ENCODE measurements at places on chromosomes 3 and 15.

- DNase-seq: no peak
These were observed 6.6 kb upstream of the STARD5 start for GRCh38 chr15:81330366-81331090.

DNA sequence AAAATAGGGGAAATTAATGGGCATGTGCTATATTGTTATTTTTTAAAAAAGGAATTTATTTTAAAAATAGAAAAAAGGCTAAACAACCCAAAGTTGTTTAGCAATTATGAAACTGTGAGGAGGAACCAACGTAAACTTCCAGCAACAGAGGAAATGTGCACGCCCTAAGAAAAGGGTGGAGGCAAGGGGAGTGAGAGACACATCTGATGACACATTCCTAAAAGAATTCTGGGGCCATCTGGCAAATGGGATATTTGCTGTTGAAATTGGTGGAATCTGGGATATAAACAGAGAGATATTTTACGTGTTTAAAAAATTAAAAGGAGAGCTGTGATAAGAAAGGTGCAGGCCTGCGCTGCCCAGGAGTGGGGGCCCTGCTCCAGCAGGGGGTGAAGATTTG, 50.8 kb upstream of the MUC13 start:
- DNase-seq: peak; percentile 80

GRCh38 chr3:194282436-194283122, 68.5 kb downstream of the CPN2 start:
- no peak for DNase-seq

DNA sequence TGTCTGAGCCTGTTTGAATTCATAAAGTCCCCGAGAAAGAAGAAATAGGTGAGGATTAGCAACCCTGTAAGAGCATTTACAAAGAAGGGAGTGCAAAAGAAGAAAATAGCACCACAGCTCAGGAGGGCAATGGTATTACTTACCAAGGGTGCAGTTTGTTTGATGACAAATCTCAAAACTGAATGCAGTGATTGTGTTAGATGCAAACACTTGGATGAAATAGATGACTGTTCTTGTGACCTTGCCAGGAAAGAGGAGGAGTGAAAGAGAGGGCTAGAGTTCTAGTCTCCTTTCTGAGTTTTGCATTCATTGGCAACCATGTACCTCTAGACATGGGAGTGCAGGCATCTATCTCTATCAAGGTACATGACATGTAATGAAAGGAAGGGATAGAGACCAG, 1030.8 kb upstream of the CFAP20DC start:
- DNase-seq: no peak

DNA sequence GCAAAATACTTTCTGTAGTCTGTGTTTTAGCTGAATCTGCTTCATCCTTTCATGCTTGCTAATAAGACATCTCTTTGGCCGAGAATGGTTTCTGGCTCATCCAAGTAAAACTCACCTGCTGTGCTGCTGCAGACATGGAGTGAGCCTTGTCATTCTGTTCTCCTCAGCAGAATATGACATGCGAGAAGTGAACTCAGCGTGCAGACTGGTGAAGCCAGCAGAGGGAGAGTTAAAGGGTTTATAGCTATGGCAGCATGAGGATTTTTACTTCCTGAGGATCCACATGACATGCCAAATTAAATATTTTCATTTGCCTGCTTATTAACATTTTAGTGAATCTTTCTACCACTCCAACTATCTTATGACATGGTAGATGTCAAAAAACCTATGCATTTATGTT, 658.4 kb upstream of the NECTIN3 start:
- no peak for DNase-seq

All from Daoy (cell line).